Mucosa of descending colon (tissue), 3 donors: ENCODE measurements at places on chromosomes 13 and 19.
A peak's percentile ranks its signal among the peaks of the same experiment; 100 is the strongest.

- no peak for DNase-seq
Observed at GRCh38 chr13:67574320-67575233, 344.4 kb upstream of the PCDH9 start.

- DNase-seq, result no peak
Observed at GRCh38 chr19:522726-523125, 8.8 kb upstream of the CDC34 start.

DNA sequence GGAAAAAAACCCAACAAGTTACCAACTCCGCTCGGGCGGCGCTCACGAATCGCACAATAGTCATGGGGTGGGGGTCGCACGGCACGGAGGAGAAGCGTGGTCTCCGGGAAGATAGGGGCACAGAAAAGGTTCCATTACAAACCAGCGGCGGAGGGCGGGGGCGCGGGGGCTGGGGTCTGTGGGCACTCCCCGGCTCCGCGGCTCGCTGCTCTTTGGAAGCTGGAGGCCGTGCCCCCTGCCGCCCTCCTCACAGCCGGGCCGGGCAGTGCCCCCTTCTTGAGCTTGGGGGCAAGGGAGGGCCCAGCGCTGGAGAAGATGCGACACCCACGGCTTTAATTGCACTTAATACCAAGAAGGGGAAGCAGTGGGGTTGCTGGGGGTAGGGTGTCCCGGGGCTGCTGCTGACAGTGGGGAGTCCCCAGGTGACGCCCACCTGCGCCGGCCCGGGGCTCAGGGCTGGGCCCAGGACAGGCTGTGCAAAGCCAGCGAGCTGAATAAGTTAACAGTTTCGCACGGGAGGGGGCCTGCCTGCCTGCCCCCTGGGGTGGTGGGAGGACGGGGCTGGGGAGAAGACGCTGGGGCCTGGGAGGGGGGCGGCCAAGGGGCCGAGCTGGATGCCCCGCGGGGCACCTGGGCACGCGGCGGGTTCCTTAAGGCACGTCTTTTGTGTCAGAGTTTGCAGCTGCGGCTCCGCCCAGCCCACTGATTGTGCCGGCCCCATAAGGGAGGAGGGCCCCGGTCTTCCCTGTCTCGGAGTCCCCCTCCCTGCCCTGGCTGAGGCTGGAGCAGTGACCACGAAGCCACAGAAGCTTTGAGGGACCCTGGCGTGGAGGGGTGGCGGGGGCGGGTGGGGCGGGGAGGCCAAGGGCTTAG is 9.8 kb downstream of the DCAF15 start:
- no peak for DNase-seq

- no peak for DNase-seq
Observed at GRCh38 chr19:30529876-30530275, 157.7 kb downstream of the ZNF536 start.

GRCh38 chr13:21176215-21176981 is at the start of the genes MRPL57 and SKA3:
MRPL57 (plus strand) TSS chr13:21176658; CDS start chr13:21176917, 259 bp downstream.
SKA3 (minus strand) TSS chr13:21176552; CDS start chr13:21176477, 75 bp downstream.
- DNase-seq, result peak; percentile 94

DNA sequence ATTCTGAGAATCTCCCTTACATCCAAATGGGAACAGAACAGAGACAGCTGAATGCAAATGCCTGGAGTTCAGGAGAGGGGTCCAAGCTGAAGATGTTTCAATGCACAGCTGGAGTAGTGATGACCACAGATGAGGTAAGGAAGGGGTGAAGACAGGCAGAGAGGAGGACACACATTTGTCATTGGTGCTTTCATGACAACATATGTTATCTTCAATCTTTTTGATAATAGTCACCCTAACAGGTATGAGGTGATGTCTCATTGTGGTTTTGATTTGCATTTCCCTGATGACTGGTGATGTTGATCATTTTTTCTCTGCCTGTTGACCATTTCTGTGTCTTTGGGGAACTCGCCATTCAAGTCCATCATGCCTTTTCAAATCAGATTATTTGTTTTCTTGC is 19.2 kb downstream of the SIGLEC7 start:
- DNase-seq, result no peak

DNA sequence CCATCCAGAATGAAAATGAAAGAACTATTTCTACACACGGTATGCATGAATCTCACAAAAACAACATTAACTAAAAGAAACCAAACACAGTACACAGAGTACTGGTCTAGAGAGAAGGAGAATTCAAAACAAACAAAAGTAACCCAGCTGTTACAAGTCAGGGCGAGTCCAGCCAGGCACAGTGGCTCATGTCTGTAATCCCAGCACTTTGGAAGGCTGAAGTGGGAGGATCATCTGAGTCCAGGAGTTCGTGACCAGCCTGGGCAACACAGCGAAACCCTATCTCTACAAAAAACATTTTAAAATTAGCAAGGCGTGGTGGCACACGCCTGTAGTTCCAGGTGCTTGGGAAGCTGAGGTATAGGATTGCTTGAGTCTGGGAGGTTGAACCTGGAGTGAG is 1.7 kb upstream of the PSMC4 start:
- no peak for DNase-seq

DNA sequence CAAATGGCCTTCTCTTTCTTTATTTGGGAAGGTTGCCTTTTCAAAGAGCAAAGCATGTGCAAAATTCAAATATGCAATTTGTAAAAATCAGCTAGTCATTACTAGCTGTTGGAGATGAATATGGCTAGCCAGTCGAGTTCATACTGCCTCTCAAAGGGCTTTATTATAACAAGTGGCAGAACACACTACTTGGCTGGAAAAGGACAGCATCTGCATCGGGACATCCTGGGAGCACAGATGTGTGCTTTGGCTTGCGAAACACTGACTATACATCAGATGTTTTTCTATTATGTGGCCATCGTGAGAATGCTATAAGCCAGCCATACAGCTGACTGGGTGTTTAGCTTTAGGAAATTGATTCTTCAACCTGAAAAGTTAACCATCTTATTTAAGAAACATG is 424.2 kb downstream of the KCTD12 start:
- DNase-seq, result no peak

- DNase-seq, result no peak
Observed at GRCh38 chr19:5114727-5115126, 145.8 kb downstream of the KDM4B start.

DNA sequence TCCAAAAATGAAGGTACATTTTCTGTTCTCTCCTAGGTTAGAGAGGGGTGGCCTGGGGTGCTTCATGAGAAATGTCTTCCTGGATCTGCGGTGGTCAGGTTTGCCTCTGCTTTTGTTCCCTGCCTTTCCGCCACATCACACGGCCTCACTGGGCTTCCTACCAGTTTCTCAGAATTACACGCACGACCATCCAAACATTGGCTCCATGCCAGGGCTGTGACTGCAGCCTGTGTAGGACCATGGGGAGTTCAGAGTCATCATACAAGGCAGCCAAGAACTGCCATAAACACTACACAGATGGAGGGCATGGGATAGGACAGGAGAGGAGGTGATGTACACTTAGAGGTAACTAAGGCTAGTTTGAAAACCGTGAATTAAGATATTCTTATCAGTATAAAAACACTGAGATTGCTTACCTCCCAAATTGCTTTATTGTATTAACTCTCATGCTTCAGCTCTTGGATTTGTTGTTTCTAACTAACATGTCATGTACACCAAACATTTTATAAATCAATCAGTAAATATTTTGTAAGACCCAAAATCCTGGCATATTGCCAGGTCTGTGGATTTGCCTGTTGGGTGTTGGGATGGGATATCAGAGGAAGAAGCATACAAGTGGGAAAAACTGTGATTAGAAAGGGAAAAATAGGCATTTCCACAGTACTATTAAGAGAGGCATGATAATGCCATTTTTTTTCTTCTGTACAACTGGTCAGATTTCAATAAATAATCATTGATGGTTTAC is 45.2 kb downstream of the CDADC1 start:
- DNase-seq, result peak; percentile 33

GRCh38 chr19:15149737-15150136 is 42.5 kb downstream of the SYDE1 start:
- no peak for DNase-seq
